ENCODE measurements at places on chromosomes 2 and 18.

- DNase-seq = no peak
Observed at GRCh38 chr2:213237787-213238186, 46.5 kb upstream of the SPAG16 start.

DNA sequence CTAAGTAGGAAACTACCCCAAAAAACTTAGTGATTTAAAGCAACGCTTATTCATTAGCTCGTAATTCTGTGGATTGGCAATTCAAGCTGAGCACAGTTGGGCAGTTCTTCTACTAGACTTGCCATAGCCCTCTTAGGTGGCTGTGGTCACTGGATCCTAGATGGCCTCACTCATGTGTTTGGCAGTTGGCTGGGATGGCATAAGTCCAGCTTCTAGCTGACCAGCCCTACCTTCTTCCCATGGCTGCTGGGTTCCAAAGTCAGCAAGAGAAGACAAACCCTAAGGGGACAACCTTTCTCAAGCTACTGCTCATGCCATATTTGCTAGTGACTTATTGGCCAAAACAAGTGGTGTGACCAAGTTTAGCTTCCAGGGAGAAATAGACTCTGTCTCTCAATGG lies 95.3 kb downstream of the COPS8 start:
- DNase-seq = no peak

DNA sequence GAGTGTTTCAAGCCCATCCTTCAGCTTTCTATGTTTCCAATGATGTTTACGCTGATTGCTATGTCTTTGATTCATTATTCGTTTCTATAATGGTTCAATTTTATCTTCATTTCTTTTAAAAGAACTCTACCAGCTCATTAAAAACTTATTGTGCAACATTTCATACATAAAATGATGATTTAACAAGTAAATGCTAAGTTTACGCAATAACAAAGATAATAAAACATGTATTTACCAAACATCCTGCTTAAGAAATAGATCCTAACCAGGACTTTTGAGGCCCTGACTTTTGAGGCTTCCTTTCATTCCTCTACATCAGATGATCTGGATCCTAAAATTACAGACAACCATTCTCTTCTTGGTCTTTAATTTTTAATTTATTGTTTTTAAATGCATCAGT lies 86.5 kb upstream of the DLGAP1 start:
- no peak for DNase-seq

GRCh38 chr18:62301322-62301721 lies 23.8 kb upstream of the TNFRSF11A start:
- DNase-seq = no peak

DNA sequence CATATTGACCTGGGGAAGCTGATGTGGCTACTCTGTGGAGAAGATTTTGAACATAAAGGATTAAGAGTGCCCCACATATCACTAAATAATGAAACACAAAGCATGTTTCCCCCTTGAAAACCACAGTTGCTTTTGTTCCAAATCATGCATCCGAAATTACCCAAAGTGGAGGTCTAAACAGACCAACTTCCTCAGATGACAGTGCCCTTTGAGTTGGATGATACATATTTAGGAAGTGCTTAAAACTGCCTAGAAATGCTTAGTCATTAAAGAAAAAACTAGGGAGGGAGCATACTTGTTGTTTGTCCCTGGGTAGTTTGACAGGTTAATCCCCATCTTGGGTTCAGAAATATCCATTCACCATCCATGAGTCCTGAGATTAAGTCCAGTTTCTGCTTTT lies 1070.3 kb downstream of the SUCLG1 start:
- DNase-seq = no peak

DNA sequence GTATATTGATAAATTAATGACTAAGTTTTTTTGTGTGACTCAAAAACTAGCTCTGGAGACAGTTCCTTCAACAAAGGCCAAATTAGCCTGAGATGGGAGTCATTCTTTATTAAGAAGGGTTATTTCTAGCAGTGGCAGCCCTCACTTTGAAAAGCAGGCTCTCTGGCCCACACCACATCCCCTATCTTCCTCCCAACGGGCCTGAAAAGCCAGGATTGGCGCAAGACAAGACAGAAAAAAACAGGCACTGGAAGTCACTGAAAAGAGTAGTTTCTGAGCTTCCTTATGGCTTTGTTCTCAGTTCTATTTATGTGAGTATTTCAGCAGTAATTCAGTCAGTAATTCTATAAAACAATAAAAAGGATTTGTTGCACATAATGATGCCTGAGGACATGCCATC lies 149.0 kb downstream of the LAMA3 start:
- DNase-seq = no peak

- no peak for DNase-seq
Observed at GRCh38 chr2:200795028-200795440, 16.7 kb upstream of the BZW1 start.

- DNase-seq = no peak
Observed at GRCh38 chr2:225025917-225026571, 16.2 kb downstream of the DOCK10 start.

GRCh38 chr2:233385489-233386044 lies 31.3 kb downstream of the DGKD start:
- no peak for DNase-seq

- DNase-seq = no peak
Observed at GRCh38 chr2:68119504-68119903, 38.2 kb upstream of the PNO1 start.

GRCh38 chr2:15120631-15121030 lies 440.5 kb downstream of the NBAS start:
- DNase-seq = no peak

GRCh38 chr2:180583441-180584140 lies 396.8 kb upstream of the UBE2E3 start:
- no peak for DNase-seq

DNA sequence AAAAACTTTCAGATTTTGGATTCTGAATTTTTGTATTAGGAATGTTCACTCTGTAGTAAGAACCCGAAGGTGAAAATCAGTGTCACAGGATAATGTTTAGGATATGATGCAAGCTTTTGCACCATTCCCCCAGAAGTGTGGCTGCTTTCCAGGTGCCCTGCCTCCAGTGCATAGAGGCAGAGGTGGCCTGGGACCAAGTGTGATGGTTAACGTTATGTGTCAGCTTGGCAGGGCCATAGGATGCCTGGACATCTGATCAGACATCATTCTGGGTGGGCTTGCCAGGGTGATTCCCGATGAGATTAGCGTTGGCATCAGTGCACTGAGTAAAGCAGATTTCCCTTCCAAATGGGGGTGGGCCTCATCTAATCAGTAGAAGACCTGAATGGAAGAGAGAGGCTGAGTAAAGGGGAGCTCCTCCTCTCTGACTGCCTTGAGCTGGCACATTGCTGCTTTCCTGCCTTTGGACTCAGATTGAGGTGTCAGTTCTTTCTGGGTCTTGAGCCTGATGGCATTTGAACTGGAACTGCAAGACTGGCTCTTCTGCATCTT lies 177.4 kb upstream of the HS6ST1 start:
- DNase-seq = no peak

GRCh38 chr2:108278631-108279030 lies 10.1 kb upstream of the SULT1C2 start:
- DNase-seq = no peak

- DNase-seq = no peak
Observed at GRCh38 chr18:58542426-58543159, 86.3 kb downstream of the ALPK2 start.

GRCh38 chr2:2826621-2827020 lies 495.5 kb upstream of the MYT1L start:
- DNase-seq = no peak

DNA sequence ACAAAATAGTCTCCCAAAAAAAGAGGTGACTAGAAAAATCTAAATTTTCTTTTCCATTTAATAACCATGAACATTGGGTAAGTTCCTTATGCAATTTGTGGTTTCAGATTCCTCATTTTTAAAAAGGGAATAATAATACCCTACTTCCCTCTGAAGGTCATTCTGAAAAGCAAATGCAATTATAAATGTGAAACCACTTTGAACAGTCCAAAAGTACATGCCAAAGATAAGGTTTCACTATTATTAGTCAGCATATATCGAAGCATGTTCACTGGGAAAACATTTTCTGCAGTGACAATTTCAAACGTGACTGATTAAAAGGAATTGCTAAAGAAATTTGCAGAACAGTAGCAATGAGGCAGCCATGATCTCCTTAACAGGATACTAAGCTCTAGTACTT lies 100.1 kb upstream of the RNF152 start:
- no peak for DNase-seq

GRCh38 chr18:68429841-68430240 lies 285.1 kb downstream of the TMX3 start:
- no peak for DNase-seq

GRCh38 chr2:206531996-206532543 lies 88.7 kb downstream of the ADAM23 start:
- DNase-seq = no peak

GRCh38 chr2:67437114-67437513 lies 40.0 kb downstream of the ETAA1 start:
- no peak for DNase-seq

- no peak for DNase-seq
Observed at GRCh38 chr18:67919316-67919715, 402.8 kb upstream of the DSEL start.

DNA sequence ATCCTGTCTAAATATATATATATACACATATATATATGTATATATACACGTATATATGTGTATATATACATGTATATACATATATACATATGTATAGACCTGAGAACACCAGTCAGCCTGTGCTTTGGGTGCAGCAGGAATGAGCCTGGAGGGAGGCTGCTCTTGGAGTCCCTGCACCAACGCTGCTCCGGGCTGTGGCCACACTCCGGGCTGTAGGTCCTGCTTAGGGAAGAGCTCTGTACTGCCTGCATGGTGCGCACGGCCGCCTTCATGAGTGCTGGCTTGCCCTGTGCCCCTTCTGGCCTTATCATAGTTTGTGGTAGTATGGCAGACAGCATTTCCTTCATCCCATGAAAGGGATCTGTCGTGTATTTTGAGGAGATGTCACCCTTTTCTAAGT lies 360.9 kb downstream of the TDRD15 start:
- DNase-seq = no peak

- no peak for DNase-seq
Observed at GRCh38 chr2:25116956-25117355, 51.4 kb downstream of the POMC start.

GRCh38 chr2:23605236-23605635 lies 220.3 kb downstream of the KLHL29 start:
- DNase-seq = no peak

DNA sequence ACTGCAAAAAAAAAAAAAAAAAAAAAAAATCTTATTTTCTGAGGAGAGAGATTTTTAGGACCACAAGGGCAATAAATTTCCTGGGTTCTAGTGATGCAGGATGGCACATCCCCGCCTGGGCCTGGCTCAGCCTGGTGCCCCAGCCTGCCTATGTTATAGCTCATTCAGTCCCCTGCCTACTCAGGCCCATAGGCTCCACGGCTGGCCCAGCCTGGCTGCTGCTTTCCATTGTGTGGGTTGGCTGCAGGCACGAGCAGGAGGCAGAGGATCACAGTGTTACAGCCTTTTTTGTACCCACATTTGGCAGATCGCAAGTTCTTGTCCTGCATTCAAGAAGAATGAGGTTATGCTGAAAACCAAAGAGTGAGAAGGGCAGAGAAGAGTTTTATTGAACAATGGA lies 2.8 kb upstream of the SULT6B1 start:
- no peak for DNase-seq

DNA sequence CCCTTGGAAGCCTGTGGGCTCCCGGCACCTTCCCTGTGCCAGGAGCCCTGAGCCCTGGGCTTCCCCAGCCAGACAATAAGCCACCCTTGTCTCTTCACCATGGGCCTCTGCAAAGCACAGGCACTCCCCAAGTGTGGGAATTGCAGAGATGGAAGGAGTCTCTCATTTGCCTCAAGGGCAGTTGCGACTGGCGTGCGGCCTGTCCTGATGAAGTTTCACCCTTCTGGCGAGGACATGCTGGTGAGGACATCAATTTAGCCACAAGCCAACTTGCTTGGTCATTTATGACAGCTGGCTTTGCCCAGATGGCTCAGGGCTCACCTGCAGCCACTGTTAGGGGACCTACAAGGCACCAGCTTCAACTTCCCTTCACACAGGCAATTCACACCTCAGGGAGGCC lies 180.2 kb downstream of the ANAPC1 start:
- DNase-seq = no peak

DNA sequence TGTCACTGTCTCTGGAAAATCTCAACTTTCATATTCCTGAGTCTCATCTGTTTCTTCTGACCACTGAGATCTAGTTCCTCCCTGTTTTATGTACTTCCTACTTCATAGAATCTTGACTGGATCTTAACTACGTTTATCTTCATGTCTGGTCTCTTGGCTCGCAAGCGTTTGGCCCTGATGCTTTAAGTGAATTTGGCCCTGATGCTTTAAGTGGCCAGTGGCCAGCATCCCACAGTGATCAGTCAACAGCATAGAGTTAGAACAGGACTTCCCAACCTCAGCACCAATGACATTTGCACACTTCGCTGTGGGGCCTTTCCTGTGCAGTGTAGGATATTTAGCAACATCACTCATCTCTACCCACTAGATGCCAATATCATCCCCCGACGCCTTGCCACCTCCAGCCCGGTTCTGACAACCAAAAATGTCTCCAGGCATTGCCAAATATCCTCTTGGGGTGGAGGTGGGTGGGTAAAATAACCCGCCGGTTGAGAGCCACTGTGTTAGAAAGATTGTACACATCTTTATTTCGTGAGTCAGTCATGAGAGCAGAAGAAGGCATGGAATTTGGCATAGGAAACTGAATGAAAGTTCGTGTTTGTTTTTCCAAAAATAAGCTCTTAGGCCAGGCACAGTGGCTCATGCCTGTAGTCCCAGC lies 12.2 kb downstream of the TM4SF20 start:
- no peak for DNase-seq

DNA sequence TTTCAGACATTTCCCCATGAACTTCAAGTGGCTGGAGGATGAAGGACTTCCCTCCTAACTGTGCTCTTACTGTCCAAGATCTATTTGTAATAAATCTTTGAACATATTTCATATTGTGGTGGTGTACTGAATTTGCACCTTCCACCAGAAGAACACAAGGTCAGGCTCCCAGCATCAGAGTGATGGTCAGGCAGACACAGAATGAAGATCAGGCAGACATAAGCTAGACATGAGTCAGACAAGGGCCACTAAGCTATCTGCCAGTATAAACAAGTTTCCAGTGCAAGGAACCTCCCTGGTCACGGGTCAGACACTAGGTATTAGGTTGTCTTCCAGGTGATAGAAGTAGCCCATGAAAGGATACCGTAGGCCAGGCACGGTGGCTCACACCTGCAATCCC lies 20.0 kb downstream of the AQP12B start:
- DNase-seq = no peak

DNA sequence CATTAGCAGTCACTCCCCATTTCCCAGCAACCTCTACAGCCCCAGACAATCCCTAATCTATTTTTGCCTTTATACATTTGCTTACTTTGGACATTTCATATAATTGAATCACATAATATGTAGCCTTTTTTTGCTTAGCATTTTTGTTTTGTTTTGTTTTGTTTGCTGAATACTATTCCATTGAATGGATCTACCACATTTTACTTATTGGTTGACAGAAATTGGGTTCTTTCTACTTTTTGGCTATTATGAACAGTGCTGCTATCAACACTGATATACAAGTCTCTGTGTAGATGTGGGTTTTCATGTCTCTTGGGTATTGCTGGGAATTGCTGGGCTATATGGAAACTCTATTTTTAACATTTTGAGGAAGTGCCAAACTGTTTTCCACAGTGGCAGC lies 7.6 kb downstream of the PTPN18 start:
- DNase-seq = no peak

GRCh38 chr2:235054919-235055318 lies 103.1 kb downstream of the SH3BP4 start:
- no peak for DNase-seq

Data from erythroblast (primary cell).